NCI-H1417 (cell line): ENCODE measurements at places on chromosomes 12 and 14.

DNA sequence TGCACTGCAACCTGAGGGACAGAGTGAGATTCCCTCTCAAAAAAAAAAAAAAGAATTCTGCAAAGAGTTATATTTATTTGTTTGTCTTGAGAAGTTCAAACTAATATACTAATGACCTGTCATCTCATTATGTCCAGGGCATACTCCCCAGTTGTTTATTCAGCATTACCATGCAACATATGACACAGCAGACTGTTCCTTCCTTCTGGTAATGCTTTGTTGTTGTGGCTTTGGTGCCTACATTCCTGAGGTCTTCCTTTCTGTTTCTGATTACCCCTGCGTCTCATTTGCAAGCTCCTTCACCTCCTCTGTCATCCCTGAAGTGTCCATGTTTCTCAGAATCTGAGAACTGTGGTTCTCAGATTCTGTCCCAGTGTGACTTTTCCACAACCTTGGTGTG, 55.3 kb downstream of the DERA start:
- no peak for DNase-seq

DNA sequence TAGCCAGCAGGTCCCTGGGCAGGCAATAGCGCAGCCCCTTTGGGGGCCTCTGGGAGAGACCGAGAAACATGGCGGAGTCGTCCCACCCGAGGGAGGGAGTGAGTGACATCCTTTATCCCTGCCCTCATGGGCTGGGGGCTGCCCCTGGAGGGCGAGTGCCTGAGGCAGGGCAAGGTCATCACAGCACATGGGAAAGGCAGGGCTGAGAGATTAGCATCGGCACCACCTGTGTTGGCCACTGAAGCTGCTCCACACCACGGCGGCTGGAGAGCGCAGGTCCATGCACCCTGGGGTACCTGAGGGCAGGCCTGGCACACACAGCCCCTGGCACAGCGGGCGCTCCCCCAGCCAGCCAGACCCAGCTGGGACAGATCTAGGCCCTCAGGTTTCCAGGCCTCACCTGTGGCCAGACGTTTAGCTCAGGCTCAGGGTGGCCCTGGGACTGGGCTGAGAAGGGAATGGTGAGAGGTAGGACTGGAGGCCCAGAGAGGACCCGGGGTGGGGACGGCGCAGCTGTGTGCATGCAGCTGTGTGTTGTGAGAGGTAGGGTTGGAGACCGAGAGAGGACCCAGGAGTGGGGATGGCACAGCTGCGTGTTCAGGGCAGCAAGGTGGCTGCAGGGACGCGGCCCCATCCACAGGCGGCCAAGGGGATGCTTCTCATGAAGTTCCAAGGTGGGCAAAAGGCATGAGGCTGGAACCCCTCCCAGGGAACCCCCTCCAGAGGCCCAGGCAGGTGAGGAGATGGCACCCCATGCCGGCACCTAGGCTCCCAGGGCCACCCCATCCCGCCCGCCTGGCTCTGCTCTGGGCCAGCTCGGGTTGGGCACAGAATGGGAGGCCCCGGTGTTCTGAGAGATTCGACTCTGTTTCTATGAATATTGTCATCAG, 74.1 kb downstream of the KIF26A start:
- no peak for DNase-seq

- no peak for DNase-seq
Observed at GRCh38 chr14:69012256-69012953, 33.3 kb upstream of the ACTN1 start.

GRCh38 chr14:54356172-54356571, 40.6 kb upstream of the CDKN3 start:
- DNase-seq, result no peak

- DNase-seq, result no peak
Observed at GRCh38 chr12:52123487-52124186, 44.1 kb downstream of the SMIM41 start.

DNA sequence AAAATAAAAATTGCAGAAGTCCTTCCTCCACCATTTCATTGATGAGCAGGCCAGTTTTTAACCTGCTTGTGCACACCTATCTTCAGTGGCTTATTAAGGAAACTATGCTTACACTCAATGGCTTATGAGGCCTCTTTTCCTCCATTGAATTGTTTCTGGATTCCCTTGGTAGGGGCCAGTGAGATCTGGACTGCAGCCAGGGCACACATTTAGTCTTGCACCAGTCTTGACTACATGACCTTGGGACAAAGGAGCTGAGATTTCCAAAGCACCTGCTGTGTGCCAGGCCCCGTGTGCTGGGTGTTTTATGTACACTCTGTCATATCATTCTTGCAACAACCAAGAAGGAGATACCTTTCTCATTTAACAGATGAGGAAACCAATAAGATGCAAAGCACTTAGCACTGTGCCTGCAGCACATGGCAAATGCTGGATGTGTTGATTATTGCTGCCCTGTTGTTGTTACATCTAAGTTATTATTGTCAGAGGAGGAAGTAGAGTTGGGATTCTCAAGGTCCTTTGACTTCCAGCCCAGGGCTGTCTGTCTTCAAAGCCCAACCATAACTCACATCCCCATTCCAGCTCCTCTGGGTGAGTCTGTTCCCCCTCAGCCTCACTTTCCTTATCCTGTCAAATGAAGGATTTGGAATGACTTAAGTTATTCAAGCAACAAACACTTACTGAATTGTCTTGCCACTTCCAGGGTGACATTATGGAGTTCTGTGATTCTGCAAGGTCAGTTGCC, 31.6 kb upstream of the RIN3 start:
- no peak for DNase-seq

DNA sequence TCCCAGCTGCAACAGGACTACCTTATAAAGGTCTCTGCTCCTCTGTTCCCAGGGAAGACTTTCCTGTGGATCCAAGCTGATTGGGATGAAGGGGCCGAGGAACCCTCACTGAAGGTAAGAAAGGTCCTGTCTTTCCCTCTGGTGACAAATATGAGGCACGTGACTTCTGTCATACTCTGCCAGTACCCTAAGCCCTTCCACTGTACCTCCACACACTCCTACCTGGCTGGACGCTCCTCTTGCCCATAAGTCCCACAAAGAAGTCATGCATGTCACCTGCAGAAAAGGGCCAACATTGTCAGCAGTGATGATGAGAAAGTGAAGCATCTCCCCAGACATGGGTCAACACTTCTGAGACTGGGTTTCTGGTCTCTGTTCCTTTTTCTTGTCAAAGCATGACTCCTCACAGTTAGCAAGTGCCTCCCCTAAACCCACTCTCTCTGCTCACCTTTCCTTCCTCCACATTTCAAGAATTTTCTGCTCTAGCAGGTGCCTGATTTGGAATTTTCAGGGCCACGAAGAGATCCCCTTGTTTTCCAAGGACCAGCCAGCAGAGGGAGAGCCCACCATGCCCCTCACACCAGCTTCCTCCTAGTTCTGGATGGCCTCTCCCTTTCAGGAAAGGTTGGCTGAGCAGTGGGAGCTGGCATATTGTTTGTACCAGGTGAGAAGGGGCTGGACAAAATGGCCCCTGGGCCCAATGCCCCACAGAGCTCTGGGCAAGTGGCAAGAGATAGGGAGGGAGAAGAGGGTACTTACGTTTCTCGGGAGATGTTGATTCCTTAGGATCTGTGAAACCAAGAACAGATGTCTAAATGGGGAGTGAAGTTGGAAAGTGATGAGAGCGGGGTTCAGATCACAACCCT, 3.5 kb downstream of the TAC3 start:
- DNase-seq, result no peak

DNA sequence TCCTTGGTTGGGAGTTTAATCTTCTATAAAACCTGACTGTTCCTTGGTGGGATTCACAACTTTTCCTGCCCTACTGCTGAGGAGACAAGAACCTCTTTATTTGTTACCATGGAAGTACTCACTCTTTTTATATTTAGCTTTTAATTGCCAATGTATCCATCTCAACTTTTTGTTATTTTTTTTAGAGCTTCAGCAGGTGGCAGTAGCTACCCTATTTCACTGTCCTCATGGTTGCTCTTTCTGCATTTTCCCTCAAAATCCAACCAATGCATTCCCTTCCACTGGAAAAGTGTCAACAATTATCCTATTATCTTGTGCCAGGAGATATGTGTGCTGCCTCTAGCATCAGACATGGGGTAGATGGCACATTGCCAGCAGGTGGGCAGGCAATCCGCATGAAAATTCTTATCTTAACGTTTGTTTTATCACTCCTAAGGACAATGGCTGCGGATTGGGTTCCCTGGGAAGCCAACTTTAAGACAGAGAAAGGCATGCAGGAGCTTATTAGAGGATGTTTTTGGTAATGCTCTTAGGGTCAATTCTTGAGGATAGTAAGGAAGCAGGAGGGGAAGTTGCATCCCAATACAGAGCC, 406.4 kb downstream of the SNAPC1 start:
- DNase-seq, result peak; percentile 53
